ENCODE measurements at places on chromosomes 7 and 10. TPM values are rescaled to one million over a fixed set of nuclear protein-coding genes. Genes with fewer than 3 reads are reported as not detected.

DNA sequence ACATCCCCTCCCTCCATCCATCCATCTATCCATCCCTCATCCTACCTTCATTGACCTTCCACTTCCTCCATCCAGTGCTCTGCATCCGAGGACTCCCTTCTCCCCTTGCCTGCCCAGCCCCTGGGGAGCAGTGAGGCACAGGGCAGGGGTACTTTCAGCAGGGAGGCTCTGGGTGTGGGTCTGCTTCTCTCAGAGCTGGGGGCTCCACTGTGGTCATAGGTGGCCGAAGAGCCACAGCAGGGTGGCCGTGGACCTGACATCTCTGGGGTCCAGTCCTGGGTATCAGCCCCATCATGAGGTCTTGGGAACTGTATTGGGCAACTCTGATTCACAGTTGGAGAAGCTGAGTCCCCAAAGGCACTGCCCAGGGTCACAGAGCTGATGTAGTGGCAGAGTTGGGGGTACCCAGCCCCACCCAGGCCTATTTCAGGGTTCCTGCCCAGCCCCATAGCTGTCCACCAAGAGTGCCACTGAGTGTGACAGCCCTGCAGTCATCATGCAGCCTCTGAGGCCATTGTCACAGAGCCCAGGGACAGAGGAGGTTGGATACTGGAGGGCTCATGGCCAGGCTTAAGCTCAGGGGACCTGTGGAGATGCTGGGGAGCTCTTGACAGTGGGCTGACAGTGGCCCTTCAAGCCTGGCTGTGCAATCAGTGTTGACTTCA lies 35.3 kb upstream of the DPYSL4 start:
- H3K27me3 ChIP-seq = no peaks in the 10 kb centered on the region
- no peak overlapping the region for H3K27ac ChIP-seq
- no peak overlapping the region for H3K4me3 ChIP-seq
- no peaks in the 10 kb centered on the region for H3K4me1 ChIP-seq

The FHIP2A gene
- 9.1 TPM for polyA plus RNA-seq

The AGAP5 gene
- polyA plus RNA-seq = 3.8 TPM

- H3K36me3 ChIP-seq = peaks cover 61% of the 10 kb centered on the region
- H3K27me3 ChIP-seq = no peaks in the 10 kb centered on the region
- DNase-seq = no peak
- H3K27ac ChIP-seq = no peak overlapping the region
- H3K4me1 ChIP-seq = no peaks in the 10 kb centered on the region
- H3K4me3 ChIP-seq = no peak overlapping the region
Measured at GRCh38 chr7:29955075-29955792, 34.4 kb downstream of the SCRN1 start.

The NPFFR1 gene
- polyA plus RNA-seq = not detected

The CDHR3 gene
- 7.5 TPM for polyA plus RNA-seq

DNA sequence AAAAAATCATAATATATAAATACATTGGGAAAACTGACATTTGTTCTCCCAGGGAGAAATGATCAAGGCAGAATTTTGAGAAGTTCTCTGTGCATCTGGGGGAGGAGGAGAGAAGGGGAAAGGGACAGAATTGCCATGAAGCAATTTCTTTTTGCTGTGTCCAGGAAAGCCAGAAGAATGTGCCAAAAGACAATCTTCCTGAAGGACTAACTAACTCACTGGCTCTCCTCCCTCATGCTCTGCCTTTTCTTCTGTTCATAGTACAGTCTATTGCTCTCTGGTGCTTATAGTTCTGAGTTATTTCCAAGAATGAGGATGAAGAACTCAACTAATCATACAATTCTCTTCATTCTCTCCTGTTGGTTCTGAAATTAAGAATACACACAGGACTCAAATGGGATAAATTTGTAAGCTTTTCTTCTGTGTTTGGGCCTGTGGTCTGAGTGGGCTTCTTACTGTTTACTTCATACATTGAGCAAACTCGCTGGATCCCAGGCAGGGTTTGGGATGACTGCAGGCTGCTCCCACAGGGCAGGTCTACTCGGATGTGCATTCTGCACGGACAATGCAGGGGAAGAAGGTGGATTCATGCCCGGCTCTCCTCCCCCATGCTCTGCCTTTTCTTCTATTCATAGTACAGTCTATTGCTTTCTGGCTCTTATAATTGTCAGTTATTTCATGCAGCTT lies 22.2 kb upstream of the FAM171A1 start:
- no peak overlapping the region for H3K27ac ChIP-seq
- no peaks in the 10 kb centered on the region for H3K4me1 ChIP-seq
- H3K4me3 ChIP-seq = no peak overlapping the region
- no peak for DNase-seq
- no peaks in the 10 kb centered on the region for H3K36me3 ChIP-seq

DNA sequence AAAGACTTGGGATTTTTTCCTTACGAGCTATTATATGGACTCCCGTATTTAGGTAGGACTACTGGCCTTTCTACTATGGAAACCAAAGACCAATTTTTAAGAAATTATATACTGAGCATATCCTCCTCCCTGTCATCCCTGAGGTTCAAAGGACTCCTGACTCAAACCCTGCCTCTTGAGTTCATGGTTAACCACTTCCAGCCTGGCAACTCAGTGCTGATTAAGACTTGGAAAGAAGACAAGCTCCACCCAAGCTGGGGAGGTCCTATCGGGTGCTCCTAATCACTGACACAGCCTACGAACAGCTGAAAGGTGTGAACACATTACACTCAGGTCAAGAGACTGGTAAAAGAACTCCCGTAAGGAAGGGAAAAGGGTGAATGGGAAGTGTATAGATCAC lies 66.8 kb downstream of the LYZL2 start:
- no peaks in the 10 kb centered on the region for H3K36me3 ChIP-seq
- no peaks in the 10 kb centered on the region for H3K27me3 ChIP-seq
- H3K27ac ChIP-seq = no peak overlapping the region
- DNase-seq = no peak
- no peaks in the 10 kb centered on the region for H3K4me1 ChIP-seq

DNA sequence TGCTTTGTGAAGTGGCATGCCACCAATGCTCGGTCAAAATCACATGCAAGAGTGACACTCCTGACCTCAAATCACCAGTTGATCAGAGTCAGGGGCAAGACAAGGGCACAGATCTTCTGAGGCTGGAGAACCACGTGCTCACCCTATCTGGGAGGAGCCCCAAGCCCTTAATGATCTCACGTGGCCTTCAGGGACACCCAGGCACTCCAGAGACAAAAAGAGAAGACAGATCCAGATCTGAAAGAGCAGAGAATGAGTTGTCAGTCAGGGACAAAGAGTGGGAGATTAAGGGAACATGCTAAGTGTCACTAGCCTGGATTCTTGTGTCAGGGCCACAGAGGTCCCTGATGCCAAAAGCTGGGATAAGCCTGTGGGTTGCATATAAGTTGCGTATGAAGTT lies 134.3 kb downstream of the PLXNA4 start:
- no peak for DNase-seq
- no peaks in the 10 kb centered on the region for H3K27me3 ChIP-seq
- H3K4me3 ChIP-seq = no peak overlapping the region
- H3K4me1 ChIP-seq = peaks cover 17% of the 10 kb centered on the region
- H3K36me3 ChIP-seq = no peaks in the 10 kb centered on the region

DNA sequence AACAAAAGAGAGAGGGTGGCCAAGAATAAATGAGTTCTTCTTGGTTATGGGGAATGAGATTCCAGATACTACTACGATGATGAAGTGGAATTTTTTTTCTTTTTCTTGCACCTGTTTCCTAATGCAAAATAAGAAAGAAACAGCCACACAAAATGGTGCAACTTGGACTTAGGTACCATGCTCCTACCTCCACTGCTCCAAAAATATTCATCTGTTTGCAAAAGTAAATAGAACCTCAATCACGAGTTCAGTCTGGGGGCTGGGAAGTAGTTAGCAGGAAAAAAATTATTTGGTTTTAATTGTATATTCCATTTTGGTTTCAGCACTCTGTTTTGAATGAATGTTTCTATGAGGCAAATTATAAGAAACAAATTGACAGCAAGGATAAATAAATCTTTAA lies 73.5 kb downstream of the SLC25A13 start:
- H3K4me3 ChIP-seq = no peak overlapping the region
- no peak overlapping the region for H3K27ac ChIP-seq
- no peaks in the 10 kb centered on the region for H3K27me3 ChIP-seq
- no peak for DNase-seq
- H3K36me3 ChIP-seq = no peaks in the 10 kb centered on the region
- H3K4me1 ChIP-seq = no peaks in the 10 kb centered on the region

The MYH16 gene
- polyA plus RNA-seq = 0.41 TPM

The HPSE2 gene
- polyA plus RNA-seq = not detected

The SUN3 gene
- polyA plus RNA-seq = 0.12 TPM

The OR6B1 gene
- polyA plus RNA-seq = not detected

DNA sequence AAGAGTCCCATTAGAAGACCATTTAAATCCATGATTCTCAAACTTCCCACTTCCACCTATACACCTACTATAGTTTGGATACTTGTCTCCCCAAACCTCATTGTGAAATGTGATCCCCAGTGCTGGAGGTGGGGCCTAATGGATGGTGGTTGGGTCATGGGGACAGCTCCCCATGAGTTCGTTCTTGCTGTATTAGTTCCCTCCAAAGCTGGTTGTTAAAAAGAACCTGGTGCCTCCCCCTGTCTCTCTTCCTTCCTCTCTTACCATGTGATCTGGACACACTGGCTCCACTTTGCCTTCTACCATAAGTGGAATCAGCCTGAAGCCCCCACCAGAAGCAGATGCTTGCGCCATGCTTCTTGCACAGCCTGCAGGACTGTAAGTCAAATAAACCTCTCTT lies 53.9 kb downstream of the WIPF3 start:
- H3K27ac ChIP-seq = no peak overlapping the region
- H3K36me3 ChIP-seq = no peaks in the 10 kb centered on the region
- H3K4me1 ChIP-seq = no peaks in the 10 kb centered on the region
- H3K27me3 ChIP-seq = peaks cover 6% of the 10 kb centered on the region
- no peak overlapping the region for H3K4me3 ChIP-seq

GRCh38 chr10:79156334-79157274 lies 87.8 kb downstream of the ZMIZ1 start:
- H3K36me3 ChIP-seq = no peaks in the 10 kb centered on the region
- H3K4me3 ChIP-seq = no peak overlapping the region
- no peak for DNase-seq
- H3K27me3 ChIP-seq = no peaks in the 10 kb centered on the region

- H3K27me3 ChIP-seq = peaks cover 20% of the 10 kb centered on the region
- peaks cover 8% of the 10 kb centered on the region for H3K4me1 ChIP-seq
- H3K36me3 ChIP-seq = no peaks in the 10 kb centered on the region
- no peak overlapping the region for H3K4me3 ChIP-seq
Measured at GRCh38 chr10:8296090-8296733, 241.7 kb downstream of the GATA3 start.

GRCh38 chr7:115269486-115269885 lies 347.6 kb downstream of the MDFIC start:
- no peaks in the 10 kb centered on the region for H3K4me1 ChIP-seq
- H3K27me3 ChIP-seq = peaks cover 5% of the 10 kb centered on the region
- no peak overlapping the region for H3K27ac ChIP-seq
- no peak for DNase-seq

The CPN1 gene
- not detected for polyA plus RNA-seq

DNA sequence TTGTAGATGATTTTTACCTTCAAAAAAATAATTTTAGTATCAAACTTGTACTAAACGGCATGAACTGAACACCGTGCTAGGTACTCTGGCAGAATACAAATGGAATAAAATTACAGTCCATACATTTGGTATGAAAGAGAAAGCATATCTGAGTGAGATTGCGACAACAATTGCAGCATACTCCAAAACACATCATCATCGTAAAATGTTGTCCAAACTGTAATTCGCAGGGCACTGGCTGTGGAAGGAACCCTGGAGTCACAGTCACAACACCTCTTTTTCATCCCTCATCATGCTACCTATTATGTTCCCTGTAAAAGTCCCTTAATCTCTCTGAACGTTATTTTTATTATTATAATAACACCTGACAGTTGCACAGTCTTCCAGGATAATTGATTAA lies 13.5 kb downstream of the CREM start:
- H3K27ac ChIP-seq = no peak overlapping the region
- no peaks in the 10 kb centered on the region for H3K36me3 ChIP-seq
- H3K4me3 ChIP-seq = no peak overlapping the region
- no peaks in the 10 kb centered on the region for H3K27me3 ChIP-seq
- DNase-seq = no peak

DNA sequence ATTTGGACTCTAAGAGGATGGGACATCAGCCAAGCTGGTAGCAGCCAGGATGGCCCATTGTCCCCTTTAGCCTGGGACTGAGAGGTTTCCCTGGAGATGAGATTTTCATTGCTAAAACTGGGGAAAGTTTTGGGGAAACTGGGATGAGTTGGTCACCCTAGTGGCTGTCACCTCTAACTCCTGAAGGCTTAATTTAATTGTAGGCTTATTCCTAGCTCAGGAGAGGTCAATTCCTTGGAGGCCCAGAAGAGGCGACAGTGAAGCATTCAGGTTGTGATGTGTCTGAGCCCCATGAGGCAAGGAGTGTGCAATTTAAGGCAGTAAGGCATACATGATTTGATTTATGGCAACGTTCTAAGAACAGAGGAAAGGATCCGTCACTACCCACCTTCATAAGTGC lies 24.9 kb upstream of the JAZF1 start:
- H3K36me3 ChIP-seq = no peaks in the 10 kb centered on the region
- no peak overlapping the region for H3K27ac ChIP-seq
- H3K4me3 ChIP-seq = no peak overlapping the region
- no peak for DNase-seq

The PON3 gene
- not detected for polyA plus RNA-seq

GRCh38 chr7:65441010-65441409 lies 67.4 kb downstream of the ZNF92 start:
- no peaks in the 10 kb centered on the region for H3K4me1 ChIP-seq
- DNase-seq = no peak
- no peak overlapping the region for H3K4me3 ChIP-seq
- no peaks in the 10 kb centered on the region for H3K27me3 ChIP-seq

The ACTL6B gene
- polyA plus RNA-seq = 0.67 TPM

The RARRES2 gene
- 0.26 TPM for polyA plus RNA-seq

GRCh38 chr7:47513741-47514241 lies 68.1 kb downstream of the TNS3 start:
- peak overlapping the region; percentile 60 for H3K27ac ChIP-seq
- H3K4me3 ChIP-seq = no peak overlapping the region
- no peak for DNase-seq
- no peaks in the 10 kb centered on the region for H3K27me3 ChIP-seq

All from SK-N-SH (cell line).